ENCODE measurements at places on chromosomes 11 and 22.

GRCh38 chr11:11268706-11269105, 84.3 kb downstream of the CSNK2A3 start:
- DNase-seq, result no peak

GRCh38 chr11:114110952-114111947, 51.7 kb downstream of the ZBTB16 start:
- no peak for DNase-seq

DNA sequence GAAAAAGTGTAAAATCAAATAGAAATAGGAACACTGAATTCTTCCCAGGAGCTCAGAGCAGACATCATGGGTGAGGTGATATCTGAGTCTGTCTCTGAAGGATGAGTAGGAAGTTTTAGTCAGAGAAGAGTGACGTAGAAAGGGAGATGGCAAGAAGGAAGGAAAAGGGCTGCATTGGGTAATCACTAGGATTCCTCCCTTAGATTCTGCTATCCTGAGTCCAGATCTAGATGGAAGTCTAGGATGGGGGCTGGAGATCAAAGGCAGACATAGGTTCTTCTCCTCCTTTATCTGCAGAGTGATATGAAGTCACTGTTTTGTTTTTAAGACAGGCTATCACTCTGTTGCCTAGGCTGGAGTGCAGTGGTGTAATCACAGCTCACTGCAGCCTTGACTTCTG, 30.4 kb downstream of the POU2F3 start:
- DNase-seq, result no peak

DNA sequence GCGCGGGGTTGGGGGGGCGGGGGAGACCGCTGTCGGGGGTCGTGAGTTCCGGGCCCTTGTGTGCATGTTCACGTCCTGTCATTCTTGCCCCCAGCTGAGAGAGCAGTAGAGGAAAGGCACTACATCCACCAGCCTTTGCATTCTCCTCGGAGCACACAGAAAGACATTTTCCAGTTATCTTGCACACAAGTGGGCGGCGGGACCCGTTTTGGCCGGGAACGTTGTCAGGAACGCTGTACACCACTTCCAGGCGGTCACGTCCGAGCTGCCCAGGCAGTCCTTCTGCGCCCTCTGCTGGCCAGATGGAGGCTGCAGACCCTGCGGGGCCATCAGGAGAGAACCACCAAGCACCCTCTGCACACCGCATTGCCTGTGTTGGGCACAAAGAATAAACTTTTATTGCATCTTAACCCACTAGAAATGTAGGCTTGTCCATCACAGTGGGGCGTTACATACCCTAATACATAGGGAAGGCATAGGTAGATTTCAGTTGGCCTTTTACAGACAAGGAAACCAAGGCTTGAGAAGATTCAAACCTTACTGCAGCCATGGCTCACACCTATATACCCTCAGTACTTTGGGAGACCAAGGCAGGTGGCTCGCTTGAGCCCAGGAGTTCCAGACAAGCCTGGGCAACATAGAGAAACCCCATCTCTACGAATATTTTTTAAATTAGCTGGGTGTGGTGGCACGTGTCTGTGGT, 2.8 kb upstream of the CDKN1C start:
- DNase-seq, result peak; percentile 71

- DNase-seq, result no peak
Observed at GRCh38 chr22:20315337-20316216, 4.3 kb downstream of the DGCR6L start.

- no peak for DNase-seq
Observed at GRCh38 chr11:117199053-117199915, at the start of gene TAGLN. TSS of gene TAGLN (plus strand) at chr11:117199370. CDS start at chr11:117203014, 3,644 bp downstream.

- no peak for DNase-seq
Observed at GRCh38 chr22:30568137-30568805, 6.2 kb downstream of the GAL3ST1 start.

DNA sequence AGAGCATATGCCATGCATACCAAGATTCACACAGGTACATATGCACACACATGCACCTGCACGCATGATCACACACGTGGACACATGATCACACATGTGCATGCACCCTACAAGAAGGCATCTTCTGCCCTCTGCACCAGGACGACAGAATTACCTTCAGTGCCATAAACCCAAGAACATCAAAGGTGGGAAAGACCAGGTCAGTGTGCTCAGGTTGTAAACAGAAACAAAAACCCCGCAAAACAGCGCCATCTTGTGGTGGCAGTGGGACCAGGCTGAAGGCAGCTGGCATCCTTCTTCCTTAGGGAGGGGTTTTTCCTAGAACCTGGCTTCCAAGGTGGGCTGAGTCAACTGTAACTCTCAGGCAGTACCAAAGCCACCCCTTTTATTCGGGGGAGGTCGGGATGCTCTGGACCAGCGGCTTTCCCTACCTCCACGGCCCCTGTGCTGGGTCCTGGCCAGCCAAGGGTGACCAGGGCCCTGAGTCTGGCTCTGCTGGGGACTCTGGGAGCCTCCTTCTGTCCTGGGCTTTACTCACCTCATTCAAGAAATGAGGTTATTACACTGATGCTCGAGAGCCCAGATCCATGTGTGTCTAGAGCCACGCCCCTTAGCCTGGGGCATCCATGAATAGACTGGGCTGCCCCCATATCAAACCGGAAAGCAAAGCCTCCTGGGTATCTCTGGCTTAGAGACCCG, 69.4 kb upstream of the FGF3 start:
- peak; percentile 46 for DNase-seq

GRCh38 chr11:94802501-94802900, 34.3 kb downstream of the AMOTL1 start:
- no peak for DNase-seq

DNA sequence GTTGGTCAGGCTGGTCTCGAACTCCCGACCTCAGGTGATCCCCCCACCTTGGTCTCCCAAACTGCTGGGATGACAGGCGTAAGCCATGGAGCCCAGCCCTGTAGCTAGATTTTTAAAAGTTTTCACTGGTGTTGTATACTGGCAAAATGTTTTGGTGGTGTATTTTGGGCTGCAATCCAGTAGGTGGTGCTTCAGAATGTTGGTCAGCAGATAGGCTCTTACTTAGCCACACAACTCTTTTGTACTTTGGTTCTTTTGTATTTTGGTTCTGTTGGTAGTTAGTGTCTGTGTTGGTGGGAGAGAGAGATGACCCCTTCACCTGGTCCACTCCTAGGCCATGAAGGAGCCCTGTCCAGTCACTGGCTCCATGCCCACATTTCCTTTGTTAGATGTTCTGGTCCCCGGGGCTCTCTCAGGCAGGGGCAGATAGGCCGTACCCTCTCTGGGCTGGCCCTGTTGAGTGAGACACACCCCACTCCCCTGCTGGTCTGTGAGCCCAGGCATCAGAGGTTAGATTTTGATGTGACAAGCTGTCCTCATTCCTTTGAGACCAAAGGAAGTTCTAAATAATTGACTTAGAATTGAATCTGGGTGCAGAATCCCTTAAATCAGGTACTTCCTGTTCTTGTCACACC, 123.8 kb downstream of the DDX10 start:
- DNase-seq, result no peak

GRCh38 chr22:41038732-41039131, 53.7 kb upstream of the EP300 start:
- no peak for DNase-seq

- DNase-seq, result no peak
Observed at GRCh38 chr22:29765905-29766631, 739 bp downstream of the ZMAT5 start.

GRCh38 chr11:92653454-92653853, 316.0 kb upstream of the MTNR1B start:
- no peak for DNase-seq

- DNase-seq, result no peak
Observed at GRCh38 chr11:73227571-73228211, 9.6 kb downstream of the P2RY2 start.

DNA sequence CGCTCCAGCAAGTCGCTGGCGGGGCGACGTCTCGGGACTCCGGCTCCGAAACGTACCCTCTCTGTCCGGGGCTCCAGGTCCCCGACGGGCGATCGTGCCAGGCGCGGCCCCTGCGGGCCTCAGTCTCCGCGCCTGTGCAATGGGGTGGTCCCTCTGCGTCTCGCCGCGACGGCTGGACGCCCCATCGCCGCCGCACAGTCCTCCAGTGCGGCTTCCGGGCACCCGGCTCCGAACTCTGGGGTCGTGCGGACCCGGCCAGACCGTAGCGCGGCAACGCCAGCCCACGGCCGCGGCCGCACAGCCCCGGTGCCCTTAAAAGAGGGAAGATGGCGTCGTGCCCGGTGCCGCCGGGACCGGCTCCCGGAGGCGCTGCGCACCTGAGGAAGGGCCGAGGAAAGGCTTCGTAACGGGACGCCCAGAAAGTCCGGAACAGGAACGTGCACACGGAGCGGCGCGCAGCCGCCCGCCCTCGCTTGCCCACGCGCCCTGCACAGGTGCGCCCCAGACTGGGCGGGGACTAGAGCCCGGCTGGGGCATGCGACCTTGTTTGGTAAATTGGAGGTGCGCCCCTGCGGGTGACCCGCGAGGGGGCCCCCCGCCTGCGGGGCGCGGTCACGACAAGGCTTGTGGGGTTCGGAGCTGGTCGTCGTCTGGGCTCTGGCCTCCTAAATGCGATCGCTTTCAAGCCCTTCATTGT, 525 bp downstream of the BIK start:
- DNase-seq, result no peak

DNA sequence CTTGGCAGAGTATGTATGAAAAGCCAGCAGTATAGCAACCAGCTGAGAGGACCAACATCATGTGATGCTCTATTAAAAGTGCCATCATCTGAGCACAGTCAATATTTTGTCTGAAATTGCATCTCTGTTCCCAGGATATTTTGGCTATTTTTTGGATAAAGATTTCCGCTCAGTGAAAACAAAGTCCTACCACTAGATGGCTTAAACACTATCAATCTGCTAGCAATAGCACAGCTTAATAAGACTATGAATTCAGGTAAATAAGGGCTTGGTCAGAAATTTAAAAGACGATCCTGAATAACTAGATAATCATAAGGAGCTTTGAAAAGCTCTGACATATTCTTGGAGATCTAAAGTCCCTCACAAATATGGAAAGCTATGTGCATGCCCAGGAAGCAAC, 74.4 kb downstream of the MS4A13 start:
- no peak for DNase-seq

DNA sequence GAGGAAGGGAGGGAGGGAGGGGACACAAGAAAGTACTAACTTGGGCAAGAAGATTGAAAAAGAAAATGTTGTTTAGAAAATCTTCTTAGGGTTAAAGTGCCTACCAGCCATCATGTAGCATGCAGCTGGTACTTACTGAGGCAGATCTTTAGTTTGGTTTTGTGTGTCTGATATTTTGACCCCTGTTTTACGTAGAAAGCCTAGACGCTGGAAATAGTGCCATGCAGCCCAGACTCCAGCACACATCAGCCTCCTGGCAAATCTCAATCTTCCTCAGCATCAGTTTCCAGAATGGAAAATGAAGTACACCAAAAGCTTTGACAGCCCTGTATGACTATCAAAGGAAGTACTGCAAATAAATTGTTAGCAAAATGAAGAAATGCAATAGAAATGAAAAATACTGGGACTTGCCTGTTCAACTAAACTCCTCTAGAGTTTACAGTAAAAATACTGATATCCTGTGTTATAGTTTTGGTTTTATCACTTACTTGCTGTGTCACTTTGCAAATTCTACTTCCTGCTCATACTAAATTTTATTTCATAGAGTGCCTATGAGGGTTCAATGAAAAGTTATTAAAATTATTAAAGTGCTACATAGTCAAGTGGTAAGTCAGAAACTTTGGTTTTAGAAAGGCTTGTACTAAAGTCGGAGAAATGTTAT, 7.4 kb downstream of the USP28 start:
- no peak for DNase-seq

DNA sequence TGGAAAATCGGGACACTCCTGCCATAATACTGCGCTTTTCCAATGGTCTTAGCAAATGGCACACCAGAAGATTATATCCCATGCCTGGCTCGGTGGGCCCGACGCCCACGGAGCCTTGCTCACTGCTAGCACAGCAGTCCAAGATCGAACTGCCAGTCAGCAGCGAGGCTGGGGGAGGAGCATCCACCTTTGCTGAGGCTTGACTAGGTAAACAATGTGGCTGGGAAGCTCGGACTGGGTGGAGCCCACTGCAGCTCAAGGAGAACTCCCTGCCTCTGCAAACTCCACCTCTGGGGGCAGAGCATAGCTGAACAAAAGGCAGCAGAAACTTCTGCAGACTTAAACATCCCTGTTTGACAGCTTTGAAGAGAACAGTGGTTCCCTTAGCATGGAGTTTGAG, 15.6 kb downstream of the PTH start:
- no peak for DNase-seq

DNA sequence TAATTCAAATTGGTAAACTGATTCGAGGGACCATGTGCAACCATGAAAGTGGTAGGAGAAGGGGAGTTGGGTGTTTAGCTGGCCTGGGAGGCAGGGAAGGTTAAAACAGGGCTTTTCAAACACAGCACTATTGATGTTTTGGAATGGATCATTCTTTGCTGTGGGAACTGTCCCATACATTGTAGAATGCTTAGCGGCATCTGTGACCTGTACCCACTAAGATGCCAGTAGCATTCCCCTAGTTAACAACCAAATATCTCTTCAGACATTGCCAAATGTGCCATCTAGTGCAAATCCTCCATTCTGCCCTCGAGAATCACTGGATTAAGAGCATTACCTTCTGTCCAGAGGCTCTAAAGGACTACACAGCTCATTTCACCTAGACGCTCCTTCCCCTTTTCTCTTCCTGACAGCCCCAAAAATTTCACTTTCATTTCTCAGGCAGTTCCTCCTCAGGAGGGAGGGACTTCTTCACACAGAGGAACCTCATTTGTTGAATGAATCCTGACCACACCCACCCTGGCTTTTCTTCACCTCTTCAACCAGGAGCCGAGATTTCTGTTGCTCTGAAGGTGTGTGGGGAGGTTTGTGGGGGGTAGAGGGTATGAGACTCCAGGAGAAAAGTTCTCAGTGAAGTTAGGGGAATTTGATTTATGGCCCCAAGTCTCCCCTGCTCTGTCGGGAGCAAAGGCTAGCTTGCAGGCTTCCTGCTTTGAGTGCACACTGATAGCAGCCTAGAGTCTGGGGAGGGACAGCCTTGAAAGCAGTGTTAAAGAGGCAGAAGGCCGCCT, at the start of gene TRIM34:
Gene TRIM34 (plus strand): TSS at position 513 of the 791 bp plus-strand sequence. CDS start 7,331 bp downstream, outside the sequence.
- DNase-seq, result peak; percentile 28

- DNase-seq, result peak; percentile 41
Observed at GRCh38 chr11:46295312-46296058, 18.0 kb downstream of the CREB3L1 start.

DNA sequence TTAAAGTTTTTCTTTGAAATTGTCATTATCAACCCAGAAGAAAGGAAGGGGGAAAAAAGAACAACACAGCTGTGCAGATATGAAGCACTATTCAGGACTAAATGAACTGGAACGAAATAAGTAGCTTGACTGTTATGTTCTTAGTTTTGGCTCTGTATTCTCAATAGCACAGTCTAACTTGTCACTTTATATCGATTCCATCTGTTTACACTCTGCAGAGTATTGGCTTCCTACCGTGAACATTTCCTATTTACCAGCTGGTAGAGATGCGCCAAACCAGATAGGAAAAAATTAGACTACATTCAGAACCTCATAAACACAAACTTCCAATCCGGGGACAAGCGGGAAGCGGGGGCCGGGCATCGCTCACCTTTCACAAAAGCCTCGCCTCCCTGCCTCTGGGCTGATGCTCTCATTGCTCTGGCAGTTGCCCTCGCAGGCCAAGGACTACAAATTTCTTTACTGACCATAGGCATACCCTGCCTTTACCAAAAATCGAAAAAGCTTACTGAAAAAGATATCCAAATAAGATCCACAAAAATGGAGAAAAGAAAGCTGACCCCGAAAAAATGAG, 66.2 kb downstream of the EFCAB6 start:
- DNase-seq, result no peak

Data from stimulated activated CD4-positive, alpha-beta T cell treated with anti-CD3 and anti-CD28 coated beads, Interleukin-1b, Interleukin-23, amount 100 ng/mL, for 1 hour (primary cell).